ENCODE measurements at places on chromosomes 6 and 20. TPM values are rescaled to one million over a fixed set of nuclear protein-coding genes. Genes with fewer than 3 reads are reported as not detected.
A peak's percentile ranks its signal among the peaks of the same experiment; 100 is the strongest.

DNA sequence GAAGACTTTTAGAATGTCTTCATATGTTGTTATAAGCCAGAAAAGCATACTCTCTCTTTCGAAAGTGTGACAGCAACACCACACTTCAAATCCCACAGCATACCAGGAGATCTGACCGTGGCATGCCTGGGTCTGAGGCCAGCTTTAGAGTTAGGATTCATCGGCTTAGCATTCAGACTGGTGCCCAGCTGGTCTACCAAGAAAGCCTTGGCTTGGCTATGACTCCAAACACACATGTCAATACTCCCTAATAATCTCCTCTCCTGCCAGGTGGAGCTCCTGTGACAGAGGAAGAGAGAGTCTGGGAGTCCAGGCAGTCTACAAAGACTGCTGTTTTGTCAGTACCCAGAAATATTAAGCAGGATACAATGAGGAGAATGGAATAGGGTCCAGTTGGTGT is 77.1 kb upstream of the MAN1A1 start:
- no peaks in the 10 kb centered on the region for H3K4me1 ChIP-seq
- DNase-seq = no peak
- H3K4me3 ChIP-seq = no peak overlapping the region
- H3K27ac ChIP-seq = no peak overlapping the region
- no peaks in the 10 kb centered on the region for H3K27me3 ChIP-seq

GRCh38 chr20:62065674-62066338 is at the start of gene TAF4:
TSS of gene TAF4 (minus strand) at chr20:62065881. CDS start at chr20:62065810, 71 bp downstream.
- peaks cover 9% of the 10 kb centered on the region for H3K4me1 ChIP-seq
- H3K27me3 ChIP-seq = no peaks in the 10 kb centered on the region
- no peak for DNase-seq
- peak within 1 kb of the TSS; percentile 91 for H3K4me3 ChIP-seq
- H3K36me3 ChIP-seq = no peaks in the 10 kb centered on the region
- H3K27ac ChIP-seq = peak within 1 kb of the TSS; percentile 5

- no peak for DNase-seq
- H3K27me3 ChIP-seq = peaks cover 2% of the 10 kb centered on the region
- H3K27ac ChIP-seq = no peak overlapping the region
- H3K4me1 ChIP-seq = no peaks in the 10 kb centered on the region
- no peaks in the 10 kb centered on the region for H3K36me3 ChIP-seq
- no peak overlapping the region for H3K4me3 ChIP-seq
Measured at GRCh38 chr6:112348334-112348874, 1.3 kb downstream of the RFPL4B start.

GRCh38 chr20:38108438-38108985 is 56.6 kb downstream of the TGM2 start:
- no peak overlapping the region for H3K27ac ChIP-seq
- no peak for DNase-seq
- no peaks in the 10 kb centered on the region for H3K27me3 ChIP-seq
- H3K4me1 ChIP-seq = 0 out of 2 replicates have a peak, but pooled peaks cover 3% of the 10 kb centered on the region

GRCh38 chr6:135586844-135587243 is 89.3 kb upstream of the AHI1 start:
- no peak overlapping the region for H3K27ac ChIP-seq
- H3K4me3 ChIP-seq = no peak overlapping the region
- H3K27me3 ChIP-seq = no peaks in the 10 kb centered on the region
- DNase-seq = peak; percentile 21

- H3K4me3 ChIP-seq = no peak overlapping the region
- H3K27me3 ChIP-seq = no peaks in the 10 kb centered on the region
- no peak for DNase-seq
- H3K4me1 ChIP-seq = no peaks in the 10 kb centered on the region
Measured at GRCh38 chr6:160112628-160113299, 8.9 kb upstream of the SLC22A1 start.

DNA sequence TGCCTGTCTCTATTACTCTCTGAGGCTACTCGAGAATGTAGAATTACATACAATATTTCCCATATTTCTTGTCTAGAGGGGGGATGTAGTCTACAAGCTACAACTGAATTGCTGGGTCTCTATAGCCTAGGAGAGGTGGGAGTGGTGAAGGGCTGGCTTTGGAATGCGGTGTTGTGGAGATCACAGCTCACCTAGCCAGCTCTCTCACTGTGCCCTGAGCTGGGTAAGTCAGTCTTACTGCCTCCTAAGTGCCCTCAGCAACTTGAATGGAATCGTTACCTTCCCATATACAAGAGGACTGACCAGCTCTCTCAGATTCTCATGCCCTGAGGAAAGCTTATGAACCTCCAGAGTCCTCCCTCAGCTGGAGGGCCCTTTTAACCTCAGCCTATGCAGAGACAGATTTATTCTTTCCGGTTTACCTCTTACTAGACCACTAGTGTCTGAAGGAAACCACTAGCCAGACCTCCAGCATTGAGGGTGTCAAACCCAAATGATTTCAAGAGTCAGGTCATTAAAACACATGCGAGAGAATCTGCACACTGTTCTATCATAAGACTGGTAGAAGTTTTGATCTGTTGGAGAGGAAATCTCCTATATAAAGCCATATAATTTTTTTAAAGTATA is 20.6 kb downstream of the VIP start:
- H3K27ac ChIP-seq = no peak overlapping the region
- no peak overlapping the region for H3K4me3 ChIP-seq
- H3K27me3 ChIP-seq = no peaks in the 10 kb centered on the region
- no peak for DNase-seq

DNA sequence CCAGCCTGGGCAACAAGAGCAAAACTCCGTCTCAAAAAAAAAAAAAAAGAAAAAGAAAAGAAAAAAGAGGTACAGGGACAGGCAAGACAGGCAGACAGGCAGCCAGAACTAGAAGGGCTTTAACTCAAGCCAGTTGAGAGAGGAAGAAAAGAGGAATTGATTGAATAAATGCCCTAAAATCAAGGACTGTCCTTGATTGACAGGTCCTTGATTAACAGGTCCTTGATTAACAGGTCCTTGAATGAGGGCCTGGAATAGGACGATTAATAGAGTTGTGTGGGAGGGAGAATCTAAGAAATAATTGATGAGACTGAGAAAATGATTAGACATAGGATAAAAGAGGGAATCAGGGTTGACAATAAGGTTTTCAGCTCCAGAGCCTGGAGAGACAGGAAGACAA is 36.1 kb downstream of the ZC2HC1B start:
- H3K36me3 ChIP-seq = no peaks in the 10 kb centered on the region
- DNase-seq = no peak
- no peaks in the 10 kb centered on the region for H3K27me3 ChIP-seq
- peaks cover 29% of the 10 kb centered on the region for H3K4me1 ChIP-seq
- no peak overlapping the region for H3K27ac ChIP-seq

- no peak for DNase-seq
- H3K4me3 ChIP-seq = no peak overlapping the region
- H3K27me3 ChIP-seq = no peaks in the 10 kb centered on the region
- H3K27ac ChIP-seq = no peak overlapping the region
Measured at GRCh38 chr6:137237413-137238170, 18.4 kb upstream of the IFNGR1 start.

GRCh38 chr6:35065870-35066269 is 75.3 kb downstream of the TCP11 start:
- H3K4me3 ChIP-seq = no peak overlapping the region
- no peaks in the 10 kb centered on the region for H3K4me1 ChIP-seq
- no peak overlapping the region for H3K27ac ChIP-seq
- no peaks in the 10 kb centered on the region for H3K27me3 ChIP-seq

- no peak overlapping the region for H3K4me3 ChIP-seq
- H3K36me3 ChIP-seq = no peaks in the 10 kb centered on the region
- DNase-seq = no peak
- no peaks in the 10 kb centered on the region for H3K27me3 ChIP-seq
Measured at GRCh38 chr6:143652841-143653331, 24.9 kb upstream of the PHACTR2 start.

DNA sequence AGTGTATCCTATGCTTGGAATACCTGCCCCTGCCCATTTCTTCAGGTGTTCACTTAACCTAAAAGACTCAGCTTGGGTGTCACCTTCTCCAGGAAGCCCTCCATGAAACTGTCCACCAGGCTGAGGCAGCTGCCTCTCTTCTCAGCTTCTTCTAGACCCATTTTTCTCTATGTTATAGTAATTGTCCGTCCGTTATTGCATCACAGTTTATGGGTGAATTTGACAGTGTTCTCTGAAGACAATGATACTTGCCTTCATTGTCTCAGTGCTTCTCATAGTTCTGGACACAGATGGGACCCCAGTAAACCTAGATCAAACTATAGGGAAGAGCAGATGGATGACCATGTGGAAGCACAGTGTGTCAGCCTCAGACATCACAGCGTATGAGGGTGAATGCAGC is 238.0 kb upstream of the MOCS1 start:
- no peak for DNase-seq
- H3K36me3 ChIP-seq = no peaks in the 10 kb centered on the region
- H3K4me3 ChIP-seq = no peak overlapping the region

DNA sequence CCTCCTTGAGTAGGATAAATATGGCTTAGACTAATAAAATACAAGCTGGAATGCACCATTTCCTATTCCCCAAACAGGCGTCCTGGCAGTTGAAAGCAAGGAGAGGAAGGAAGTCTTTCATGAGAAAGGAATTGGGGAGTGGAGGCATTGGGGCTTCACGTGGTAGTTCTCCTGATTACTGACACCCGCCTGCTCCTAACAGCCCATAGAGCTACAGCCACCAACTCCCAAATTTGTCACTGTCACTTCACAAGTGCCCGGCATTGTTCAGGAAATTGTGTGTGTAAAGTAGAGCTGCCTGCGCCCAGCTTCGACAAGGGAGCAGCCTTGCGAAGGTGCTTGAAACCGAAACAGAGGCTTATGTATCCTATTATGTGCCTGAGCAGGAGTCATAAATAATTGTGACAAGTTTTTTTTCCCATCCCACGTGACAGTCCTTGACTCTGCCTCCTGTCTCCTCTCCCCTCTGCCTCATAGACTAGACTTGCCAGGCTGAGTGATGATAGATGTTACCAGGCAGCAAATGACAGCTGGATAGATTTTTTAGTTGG is 301.7 kb upstream of the ZFP64 start:
- H3K27me3 ChIP-seq = no peaks in the 10 kb centered on the region
- H3K36me3 ChIP-seq = no peaks in the 10 kb centered on the region
- no peak overlapping the region for H3K27ac ChIP-seq

DNA sequence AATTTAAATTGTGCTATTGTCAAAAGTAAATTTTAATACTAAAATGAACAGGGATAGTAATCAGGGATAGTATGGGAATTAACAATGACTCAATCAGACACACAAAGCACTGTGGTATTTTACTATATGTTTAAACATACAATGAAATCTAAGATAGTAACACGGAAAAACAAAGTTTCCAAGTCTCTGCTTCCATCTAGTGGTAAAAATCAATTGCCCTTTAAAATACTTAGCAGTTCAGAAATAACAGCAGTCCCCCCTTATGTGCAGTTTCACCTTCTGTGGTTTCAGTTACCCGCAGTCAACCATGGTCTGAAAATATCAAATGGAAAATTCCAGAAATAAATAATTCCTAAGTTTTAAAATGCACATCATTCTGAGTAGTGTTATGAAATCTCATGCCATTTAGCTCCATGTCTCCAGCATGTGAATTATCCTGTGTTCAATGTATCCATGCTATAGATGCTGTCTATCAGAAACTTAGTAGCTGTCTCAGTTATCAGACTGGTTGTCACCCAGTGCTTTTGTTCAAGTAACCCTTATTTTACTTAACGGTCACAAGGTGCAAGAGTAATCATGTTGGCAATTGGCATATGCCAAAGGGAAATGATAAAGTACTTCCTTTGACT is 58.5 kb downstream of the AHI1 start:
- no peak overlapping the region for H3K4me3 ChIP-seq
- H3K36me3 ChIP-seq = no peaks in the 10 kb centered on the region
- peaks cover 11% of the 10 kb centered on the region for H3K4me1 ChIP-seq
- no peaks in the 10 kb centered on the region for H3K27me3 ChIP-seq

- H3K4me3 ChIP-seq = no peak overlapping the region
- H3K27me3 ChIP-seq = no peaks in the 10 kb centered on the region
- peaks cover 49% of the 10 kb centered on the region for H3K4me1 ChIP-seq
- peaks cover 6% of the 10 kb centered on the region for H3K36me3 ChIP-seq
- no peak overlapping the region for H3K27ac ChIP-seq
- no peak for DNase-seq
Measured at GRCh38 chr6:149464411-149464810, 20.4 kb downstream of the ZC3H12D start.

DNA sequence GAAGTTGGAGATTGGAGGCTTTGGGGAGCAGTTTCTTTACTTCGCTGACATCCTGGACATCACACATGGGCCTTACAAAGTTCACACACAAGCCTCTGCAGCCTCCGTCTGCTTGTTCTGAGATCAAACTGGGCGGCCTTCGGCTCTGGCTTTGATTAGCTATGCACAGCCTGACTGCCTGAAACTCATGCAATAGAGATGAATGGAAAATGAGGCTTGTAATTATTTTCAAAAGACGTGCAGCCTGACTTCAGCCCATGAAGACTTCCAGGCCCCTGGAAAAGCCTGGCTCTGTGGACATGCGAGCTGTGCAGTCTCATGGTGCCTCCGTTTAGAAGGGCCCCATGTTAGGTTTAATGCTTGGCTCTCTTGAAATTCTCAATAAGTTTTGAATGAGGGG is 480.5 kb upstream of the SULF2 start:
- H3K4me1 ChIP-seq = no peaks in the 10 kb centered on the region
- H3K4me3 ChIP-seq = no peak overlapping the region
- H3K27ac ChIP-seq = no peak overlapping the region
- DNase-seq = no peak
- no peaks in the 10 kb centered on the region for H3K36me3 ChIP-seq
- no peaks in the 10 kb centered on the region for H3K27me3 ChIP-seq

DNA sequence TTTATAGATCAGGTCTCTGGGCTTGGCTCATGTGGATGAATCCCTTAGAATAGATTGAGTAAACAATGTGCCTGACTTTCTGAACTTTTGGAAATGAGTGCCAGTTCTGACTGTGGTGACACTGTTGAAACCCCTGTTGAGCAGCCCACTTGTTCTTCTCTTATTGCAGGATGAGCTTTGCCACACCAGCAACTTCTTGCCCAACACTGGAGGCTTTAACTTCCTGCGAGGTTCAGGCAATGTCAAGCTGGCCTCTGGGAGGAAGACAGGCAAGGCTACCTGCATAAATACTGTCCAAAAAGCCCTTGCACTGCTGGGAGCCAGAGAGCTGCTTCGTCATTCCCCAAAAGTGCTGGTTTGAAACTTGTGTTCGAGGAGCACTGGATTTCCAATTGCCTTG is 32.8 kb upstream of the SMIM8 start:
- H3K4me1 ChIP-seq = no peaks in the 10 kb centered on the region
- DNase-seq = no peak
- no peak overlapping the region for H3K27ac ChIP-seq

Gene COL9A3
- 0.29 TPM for polyA plus RNA-seq

Gene BPIFB4
- polyA plus RNA-seq = not detected

Gene RBBP8NL
- not detected for polyA plus RNA-seq

Gene TGM3
- not detected for polyA plus RNA-seq

Gene GLP1R
- not detected for polyA plus RNA-seq

Gene CENPW
- polyA plus RNA-seq = 177 TPM
